ENCODE measurements at places on chromosomes 11 and 22.

DNA sequence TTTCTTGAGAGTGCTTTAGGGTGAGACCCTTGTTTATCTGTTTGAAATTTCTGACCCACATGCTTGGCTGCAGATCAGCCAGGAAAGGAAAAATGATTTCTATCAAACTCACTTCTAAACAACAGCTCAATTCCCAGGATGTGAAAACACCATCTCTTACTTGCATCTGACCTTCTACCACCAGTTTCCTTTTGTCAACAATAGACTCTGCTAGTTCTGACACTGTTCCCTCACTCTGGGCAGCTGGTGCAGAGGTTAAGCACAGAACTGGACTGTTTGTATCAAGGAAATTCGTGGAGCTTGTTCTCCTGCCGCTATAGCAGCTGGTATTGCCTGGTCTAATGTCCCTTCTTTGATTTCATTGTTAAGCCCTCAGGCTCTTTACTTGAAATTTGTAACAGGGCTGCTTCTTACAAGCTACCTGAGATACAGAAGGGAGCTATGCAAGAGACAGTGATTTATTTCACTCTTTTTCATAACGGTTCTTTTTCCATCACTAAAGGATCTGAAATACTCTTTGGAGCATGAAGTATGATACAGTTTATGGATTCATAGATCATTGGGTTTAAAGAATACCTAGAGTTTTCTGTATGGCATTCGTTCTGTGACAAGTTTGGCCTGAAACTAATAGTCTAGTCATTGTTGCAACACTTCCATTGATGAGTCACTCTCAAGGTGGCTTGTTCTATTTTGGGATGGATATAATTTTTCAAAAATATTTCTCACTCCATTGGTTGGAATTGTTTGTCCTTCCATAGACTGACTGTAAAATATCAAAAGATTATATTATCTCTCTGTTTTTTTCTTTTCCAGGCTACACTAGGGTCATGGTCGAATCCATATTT, 178.2 kb upstream of the ZC3H12C start:
- no peak for DNase-seq

DNA sequence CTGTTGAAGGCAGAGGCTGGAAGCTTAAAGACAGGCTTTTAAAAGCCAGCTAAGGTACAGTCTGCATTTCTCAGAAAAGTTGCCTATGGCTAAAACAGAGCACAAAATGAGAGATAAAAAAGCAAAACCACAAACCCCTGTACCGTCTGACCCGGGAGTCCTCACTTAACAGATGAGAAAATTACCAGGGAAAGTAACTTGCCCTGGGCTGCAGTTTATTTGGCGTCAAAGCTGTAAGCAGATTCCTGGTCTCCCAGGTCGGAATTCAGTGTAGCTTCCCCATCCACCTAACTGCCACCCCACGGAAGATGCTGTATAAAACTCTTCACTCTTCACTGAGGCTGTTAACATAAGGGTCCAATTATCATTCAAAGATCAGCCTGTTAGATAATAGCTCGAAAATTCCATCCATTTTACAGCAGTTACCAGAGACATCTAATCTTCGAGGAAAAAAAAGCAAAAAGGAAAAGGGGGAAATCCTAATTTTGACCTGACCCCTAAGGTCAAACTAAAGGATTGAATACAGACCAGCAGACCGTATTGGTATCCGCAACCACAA, 1.5 kb downstream of the TCF20 start:
- DNase-seq = no peak

- no peak for DNase-seq
These were observed 579.7 kb upstream of the CCDC90B start for GRCh38 chr11:83865636-83866461.

DNA sequence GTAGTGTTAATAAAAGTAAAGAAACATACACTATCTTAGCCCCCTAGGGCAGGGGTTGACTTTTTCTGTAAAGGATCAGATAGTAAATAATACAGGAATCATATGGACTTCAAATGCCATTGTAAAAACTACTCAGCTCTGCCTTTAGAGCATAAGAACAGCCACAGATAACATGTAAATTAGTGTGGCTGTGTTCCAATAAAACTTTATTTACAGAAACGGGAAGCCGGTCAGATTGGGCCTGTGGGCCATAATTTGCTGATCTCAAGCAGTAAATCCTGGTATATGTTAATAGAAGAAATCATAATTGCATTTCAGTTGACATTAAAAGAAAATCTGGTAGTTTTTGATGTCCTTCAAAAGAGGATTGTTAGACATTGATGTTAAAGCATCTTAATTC, 76.5 kb downstream of the ZC3H12C start:
- DNase-seq = no peak

DNA sequence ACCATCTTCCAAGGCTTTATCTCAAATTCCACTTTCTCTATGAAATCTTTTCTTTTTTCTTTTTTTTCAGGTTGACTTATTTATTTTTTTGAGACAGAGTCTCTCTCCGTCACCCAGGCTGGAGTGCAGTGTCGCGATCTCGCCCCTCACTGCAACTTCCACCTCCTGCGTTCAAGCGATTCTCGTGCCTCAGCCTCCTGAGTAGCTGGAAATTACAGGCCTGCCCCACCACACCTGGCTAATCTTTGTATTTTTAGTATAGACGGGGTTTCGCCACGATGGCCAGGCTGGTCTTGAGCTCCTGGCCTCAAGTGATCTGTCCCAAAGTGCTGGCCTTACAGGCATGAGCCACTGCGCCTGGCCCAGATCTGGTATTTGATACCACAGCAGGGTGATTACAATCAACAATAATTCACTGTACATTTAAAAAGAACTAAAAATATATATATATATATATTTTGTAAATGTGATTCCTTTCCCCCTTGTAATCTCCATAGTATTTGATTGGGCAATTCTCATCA, 121.5 kb downstream of the MSANTD4 start:
- no peak for DNase-seq

GRCh38 chr22:19065298-19065859, 56.8 kb downstream of the DGCR2 start:
- no peak for DNase-seq

- DNase-seq = no peak
These were observed 11.5 kb downstream of the YPEL4 start for GRCh38 chr11:57638005-57638781.

- no peak for DNase-seq
These were observed 13.8 kb upstream of the P2RY6 start for GRCh38 chr11:73258104-73259035.
